ENCODE measurements at places on chromosomes 5 and 9.

DNA sequence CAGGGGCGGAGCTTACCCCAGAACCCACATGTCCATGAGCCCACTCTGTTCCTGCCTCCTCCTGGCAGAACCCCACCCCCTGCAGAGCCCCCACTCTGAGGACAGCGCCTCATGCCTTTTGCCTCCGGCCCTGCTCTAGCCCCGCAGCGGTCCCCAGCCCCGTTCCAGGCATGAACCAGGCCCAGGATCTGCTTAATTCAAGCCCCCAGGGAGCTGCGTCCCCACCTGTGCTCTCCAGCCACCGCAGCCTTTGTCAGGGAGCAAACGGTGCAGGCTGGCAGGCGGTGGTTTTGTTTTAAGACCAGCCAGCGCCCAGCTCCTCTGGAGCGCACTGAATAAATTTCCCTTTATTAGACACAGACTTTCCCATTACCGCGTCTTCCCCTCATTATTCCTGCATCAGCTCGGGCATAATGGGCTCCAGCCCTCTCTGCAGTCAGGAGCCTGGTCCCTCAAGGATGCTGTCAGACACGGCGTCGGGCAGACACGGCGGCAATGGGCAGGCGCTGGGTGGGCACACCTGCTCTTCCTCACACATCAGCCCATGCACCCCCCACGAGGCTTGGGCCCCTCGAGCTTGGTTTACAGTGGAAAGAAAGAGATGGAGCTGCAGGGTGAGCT is 137.6 kb downstream of the OLFM1 start:
- DNase-seq: no peak

DNA sequence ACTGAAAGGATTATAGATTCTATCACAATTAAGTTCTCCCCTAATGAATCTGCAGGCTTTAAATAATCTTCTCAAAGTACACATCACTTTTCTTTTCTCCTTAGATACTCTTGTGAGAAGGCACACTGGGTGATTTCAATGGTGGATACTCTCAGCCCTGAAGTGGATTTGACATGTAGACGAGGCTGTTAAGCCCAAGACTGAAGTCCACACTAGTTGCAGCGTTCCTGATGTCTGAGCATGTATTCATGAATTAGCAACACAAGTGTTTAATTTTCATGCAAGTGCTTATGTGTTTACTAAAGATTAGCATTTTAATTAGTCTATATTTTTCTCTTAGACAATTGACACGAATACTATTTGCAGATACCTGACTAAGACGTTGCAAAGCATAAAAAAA is 218.9 kb downstream of the TMEM161B start:
- no peak for DNase-seq

DNA sequence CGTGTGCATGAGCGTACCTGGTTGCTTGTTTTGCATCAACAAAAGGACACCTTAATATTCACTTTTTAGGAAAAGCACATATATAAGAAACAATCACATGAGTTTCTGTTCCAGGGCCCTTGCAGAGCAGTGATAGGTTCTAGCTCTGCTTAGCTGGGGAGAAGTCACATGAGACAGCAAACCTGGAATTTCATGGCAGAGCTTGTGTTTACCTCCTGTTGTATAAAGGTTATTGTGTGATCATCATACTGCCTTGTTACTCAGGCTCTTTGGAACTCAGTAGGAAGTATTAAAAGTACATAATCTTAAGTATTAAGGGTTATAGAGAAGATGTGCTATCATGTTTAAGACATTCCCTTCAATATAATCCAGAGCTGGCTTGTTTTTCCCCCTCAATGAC is 18.0 kb upstream of the VLDLR start:
- DNase-seq: no peak

- DNase-seq: no peak
Observed at GRCh38 chr5:154334406-154335064, 111.3 kb upstream of the SAP30L start.

DNA sequence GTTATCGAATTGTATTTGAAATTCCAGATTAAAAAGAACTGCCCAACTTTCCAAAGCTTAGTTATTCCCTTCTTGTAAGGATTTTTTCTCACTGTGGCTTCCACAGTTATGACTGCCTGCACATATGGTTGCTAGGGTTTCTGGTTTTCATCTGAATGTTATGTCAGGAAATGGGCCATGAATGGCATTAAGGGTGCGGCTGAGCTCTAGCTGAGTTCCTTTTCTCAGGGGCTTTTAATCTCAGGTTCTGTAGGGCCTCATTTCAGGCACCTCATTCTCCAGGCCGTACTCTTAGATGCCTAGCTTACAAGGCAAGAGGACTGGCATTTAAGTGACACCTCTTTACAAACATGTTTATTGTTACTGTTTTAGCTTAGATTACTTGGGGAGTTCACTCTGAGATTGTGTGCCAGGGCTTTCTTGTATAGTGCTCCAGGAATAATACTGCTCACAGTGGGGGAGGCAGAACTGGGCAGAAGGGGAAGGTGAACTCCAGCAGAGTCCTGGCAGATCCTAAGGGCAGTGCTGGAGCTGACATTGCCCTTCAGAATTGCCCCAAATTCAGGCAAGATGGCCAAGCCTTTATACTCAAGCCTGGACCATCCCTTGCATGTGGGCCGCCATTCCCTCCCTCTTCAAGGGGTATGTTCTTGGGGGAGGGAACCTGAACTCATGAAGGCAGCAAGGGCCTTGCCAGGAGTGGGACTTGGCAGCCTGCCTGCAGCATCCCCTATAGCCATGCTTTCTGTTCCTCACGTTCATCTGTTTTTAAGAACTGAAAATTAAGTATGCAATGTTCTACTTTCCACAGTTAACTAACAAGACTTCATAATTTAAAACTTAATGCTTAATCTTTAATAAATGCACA is 111.5 kb downstream of the KDM4C start:
- DNase-seq: no peak

GRCh38 chr9:6782345-6782744 is 24.6 kb downstream of the KDM4C start:
- no peak for DNase-seq

- no peak for DNase-seq
Observed at GRCh38 chr9:3852545-3852944, 326.7 kb upstream of the RFX3 start.

GRCh38 chr9:75121914-75122558 is 33.7 kb downstream of the OSTF1 start:
- no peak for DNase-seq

GRCh38 chr9:124239249-124240073 is 18.3 kb upstream of the NEK6 start:
- DNase-seq: no peak

GRCh38 chr9:135902655-135903357 is 4.5 kb downstream of the CAMSAP1 start:
- no peak for DNase-seq

- DNase-seq: no peak
Observed at GRCh38 chr5:58893551-58893950, 310.7 kb downstream of the RAB3C start.

GRCh38 chr5:97101189-97101910 is 41.1 kb downstream of the LIX1 start:
- no peak for DNase-seq

GRCh38 chr5:122022966-122023365 is 55.1 kb downstream of the LOX start:
- no peak for DNase-seq

DNA sequence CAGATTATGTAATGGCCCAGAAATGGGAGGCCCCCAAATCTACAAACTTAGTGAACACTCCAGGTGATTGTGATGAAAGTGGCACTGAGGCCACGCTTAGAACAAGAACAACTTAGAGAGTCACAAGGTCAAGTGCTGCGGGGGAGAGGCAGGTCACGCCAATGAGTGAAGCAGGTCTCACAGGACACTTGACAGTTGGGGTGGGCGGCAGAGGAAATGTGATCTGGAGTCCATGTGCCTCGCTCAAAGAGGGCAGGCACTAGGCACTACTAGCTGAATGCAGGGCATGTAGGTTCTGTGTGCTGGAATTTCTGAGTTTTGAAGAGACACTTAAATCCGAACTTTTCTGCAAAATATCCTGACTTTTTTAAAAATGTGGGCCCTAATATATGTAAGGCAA is 193.2 kb upstream of the RORB start:
- no peak for DNase-seq

- DNase-seq: no peak
Observed at GRCh38 chr9:121950866-121951265, 142.2 kb downstream of the TTLL11 start.

DNA sequence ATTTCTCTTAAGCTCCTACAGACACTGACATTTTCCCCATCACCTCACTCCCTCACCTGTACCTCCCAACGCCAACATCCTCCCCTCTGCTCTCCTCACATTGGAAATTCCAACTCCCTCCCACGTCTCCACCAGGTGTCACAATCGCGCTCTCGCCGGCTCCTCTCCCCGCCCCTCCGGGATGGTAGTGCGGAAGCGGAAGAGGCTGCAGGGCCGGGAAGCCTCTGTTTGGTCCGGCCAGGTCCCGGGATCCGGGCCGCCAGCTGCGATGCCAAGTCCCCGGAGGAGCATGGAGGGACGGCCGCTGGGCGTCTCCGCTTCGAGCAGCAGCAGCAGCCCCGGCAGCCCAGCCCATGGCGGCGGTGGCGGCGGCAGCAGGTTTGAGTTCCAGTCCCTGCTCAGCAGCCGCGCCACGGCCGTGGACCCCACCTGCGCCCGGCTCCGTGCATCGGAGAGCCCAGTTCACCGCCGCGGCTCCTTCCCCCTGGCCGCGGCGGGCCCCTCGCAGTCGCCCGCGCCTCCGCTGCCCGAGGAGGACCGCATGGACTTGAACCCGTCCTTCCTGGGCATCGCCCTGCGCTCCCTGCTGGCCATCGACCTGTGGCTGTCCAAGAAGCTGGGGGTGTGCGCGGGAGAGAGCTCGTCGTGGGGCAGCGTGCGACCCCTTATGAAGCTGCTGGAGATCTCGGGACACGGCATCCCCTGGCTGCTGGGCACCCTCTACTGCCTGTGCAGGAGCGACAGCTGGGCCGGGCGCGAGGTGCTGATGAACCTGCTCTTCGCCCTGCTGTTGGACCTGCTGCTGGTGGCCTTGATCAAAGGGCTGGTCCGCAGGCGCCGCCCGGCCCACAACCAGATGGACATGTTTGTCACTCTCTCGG is at the start of gene PLPP6:
Gene PLPP6 (plus strand): TSS at position 187 of the 881 bp plus-strand sequence. CDS start 82 bp downstream, at position 269.
- DNase-seq: no peak

DNA sequence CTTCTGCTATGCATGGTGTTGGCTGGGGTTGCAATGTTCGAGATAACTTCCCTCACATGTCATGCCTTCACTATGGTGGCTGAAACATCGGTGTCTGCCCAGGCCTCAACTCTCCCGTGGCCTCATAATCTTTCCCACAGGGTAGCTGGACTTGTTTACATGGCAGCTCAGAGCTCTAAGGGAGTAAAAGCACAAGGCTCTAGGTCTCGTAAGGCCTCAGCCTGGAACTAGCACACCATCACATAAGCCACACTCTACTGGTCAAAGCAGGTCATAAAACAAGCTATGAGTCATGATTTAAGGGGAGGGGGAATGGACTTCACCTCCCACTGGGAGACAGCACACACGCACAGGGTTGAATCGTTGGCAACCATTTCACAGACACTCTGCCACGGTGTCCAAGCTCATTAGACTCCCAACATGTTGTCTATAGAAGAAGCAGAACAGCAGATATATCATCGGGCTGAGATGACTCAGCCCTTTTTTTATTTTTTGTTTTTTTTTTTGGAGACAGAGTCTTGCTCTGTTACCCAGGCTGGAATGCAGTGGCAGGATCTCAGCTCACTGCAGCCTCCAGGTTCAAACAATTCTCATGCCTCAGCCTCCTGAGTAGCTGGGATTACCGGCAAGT is 66.8 kb upstream of the IL17B start:
- DNase-seq: no peak

GRCh38 chr9:4743131-4743875 is 2.3 kb upstream of the AK3 start:
- DNase-seq: no peak

- DNase-seq: no peak
Observed at GRCh38 chr9:127897193-127897692, 2.2 kb downstream of the ST6GALNAC6 start.

DNA sequence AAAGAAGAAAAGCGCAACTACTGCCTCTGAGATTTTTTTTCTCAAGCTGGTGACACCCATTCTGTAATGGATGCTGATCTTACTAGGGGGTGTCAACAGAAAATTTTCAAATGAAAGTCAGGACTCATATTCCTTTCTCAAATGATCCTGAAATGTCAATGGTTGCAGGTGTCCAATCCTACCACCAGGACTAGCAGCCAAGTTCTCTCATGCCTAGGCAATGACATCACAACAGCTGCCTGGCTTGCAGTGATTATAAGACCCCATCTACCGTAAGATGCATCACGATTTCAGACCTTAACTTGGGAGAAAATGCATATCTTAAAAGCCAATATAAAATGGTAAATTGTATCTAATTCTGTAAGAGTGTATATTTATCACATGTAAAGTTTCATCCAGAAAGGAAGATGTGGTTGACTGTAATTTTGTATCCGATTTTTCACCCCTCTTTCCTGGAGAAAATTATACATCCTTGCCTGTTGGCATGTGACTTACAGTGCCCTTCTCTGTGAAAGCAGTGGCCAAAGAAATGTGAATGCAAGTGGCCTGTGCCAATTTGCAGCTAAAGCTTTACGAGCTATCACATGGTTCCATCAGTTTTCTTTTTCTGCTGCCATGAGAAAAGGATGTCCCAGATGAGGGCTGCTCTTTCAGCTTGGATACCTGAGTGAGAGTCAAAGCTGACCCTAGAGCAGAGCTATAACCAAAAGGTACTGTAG is 104.4 kb downstream of the DENND1A start:
- no peak for DNase-seq

- no peak for DNase-seq
Observed at GRCh38 chr5:150503977-150504620, 3.8 kb upstream of the NDST1 start.

- no peak for DNase-seq
Observed at GRCh38 chr9:17519761-17520160, 59.1 kb upstream of the SH3GL2 start.

GRCh38 chr5:116035123-116035522 is 2.9 kb downstream of the ARL14EPL start:
- DNase-seq: no peak

- no peak for DNase-seq
Observed at GRCh38 chr9:27433631-27434325, 90.3 kb upstream of the IFNK start.

- DNase-seq: no peak
Observed at GRCh38 chr9:135660407-135660806, 2.7 kb upstream of the LCN9 start.

DNA sequence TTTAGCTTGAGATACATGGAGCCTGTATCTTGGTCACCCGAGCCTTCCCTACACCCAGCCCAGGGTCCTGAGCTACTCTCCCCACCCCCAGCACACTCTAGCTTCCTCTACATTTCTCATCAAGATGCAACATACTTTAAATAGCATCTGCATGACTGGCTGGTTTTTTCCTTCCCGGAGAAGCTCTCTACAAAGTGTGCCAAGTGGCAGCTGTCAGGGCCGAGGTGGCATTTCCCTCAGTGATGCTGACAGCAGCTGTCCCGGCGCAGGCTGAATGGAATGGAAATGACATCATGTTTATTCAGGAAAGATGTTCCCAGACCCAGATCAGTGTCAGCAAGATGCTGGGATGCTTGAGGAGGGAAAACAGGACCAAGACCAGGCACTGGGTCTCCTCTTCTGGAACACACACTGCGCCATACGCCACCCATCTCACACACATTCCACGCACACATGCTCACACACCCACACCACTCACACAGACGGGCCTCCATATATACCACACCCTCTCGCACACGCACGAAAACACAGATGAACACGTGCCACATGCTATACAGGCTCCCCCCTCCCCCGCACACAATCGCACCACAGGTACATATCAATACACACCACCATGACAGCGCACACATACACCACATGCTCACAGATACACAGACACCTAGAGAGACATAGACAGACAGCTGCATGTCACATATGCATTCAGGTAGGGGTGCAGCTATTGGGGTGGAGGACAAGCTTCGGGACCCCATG is 67.8 kb downstream of the LHX2 start:
- DNase-seq: no peak
